ENCODE measurements at places on chromosomes 13 and 19.

DNA sequence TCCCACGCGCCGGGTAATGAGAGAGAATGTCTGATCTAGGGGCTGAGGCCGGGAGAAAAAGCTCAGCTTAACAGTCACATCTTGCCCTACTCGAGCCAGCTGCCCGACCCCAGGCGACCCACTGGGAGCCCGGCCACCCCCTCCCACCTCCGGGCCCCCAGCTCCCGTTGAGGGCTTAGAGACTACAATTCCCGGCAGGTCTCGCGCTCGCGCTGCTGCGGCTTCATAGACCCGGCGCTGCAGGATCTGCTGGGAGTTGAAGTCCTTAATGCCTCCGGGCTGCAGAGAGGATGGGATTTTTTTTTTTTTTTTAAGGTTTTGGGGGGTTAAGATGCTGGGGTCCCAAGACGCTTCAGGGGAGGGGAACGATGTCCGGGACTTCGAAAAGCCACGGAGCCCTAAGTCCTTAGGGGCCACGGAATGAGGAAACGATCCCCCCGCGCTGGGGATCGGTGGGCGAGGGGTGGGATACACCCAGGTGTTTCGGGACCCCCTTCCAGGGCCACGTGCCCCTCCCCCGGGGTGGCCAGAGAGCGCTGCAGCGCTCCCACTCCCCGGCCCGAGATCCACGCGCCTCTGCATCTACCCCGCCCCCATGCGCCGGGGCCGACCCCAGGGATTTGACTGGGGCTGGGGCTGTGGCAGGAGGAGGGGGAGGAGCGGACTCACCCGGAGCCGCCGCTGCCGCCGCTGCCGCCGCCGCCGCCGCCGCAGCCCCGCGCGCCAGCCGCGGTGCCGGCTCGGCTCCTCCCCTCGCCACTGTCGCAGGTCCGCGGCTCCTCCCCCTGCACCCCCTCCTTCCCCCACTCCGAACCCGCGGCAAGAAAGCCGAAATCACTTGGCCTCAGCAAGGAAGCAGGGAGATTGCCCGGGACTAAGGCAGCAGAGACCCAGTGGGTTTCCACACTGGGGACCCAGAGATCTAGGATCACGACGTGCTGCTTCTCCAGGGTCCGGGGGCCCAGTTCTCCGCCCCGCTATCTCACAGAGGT, at the start of gene SYT3:
SYT3 (minus strand) TSS at position 761 of the 992 bp plus-strand sequence. CDS start 2,470 bp downstream, outside the sequence.
- no peak for DNase-seq

DNA sequence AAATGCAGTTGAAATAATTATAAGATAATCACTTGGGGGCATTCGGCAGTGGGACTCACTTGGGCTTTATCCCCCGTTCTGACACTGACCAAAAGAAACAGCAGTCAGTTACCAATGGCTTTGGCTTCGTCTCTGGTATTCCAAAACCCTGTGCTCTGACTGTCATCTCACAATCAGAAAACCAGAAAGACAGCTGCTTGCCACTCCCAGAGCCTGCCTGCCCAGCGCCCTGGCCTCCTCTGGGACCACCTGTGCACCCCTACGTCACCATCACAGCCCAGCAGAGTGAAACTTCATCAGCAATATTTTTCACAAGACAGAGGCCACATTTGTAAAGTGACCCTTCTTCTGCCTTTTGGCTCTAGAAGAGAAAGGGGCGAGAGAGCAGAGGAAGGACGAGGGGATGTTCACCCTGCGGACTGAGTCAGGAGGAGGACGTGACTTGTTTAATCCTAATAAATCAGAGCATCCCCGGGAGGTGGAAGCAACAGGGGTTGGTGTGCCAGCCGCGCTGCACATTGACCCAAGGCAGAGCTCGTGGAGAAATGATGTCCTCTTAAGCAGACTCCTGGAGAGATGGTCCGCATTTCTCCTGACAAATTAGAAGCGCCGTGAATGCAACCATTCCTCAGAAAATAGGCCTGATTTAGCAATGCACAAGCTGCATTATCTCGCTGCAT, 397.8 kb upstream of the ZNF507 start:
- DNase-seq, result no peak

DNA sequence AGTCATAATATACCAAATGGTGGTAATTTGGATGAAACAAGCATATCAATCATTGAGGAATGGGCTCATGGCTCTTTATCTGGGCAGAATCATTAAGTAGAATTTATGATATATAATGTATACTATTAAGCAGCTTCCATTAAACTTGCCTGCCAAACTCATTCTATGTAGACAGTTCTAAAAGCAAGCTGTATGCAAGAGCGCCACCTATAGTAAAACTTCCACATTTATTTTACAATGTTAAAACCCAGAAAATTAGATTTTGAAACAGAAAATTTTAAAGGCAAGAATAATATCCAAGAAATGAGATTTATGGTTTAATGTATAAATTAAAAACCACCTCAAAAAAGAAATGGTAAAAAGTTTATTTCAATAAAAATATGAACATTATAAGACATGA, 161.5 kb downstream of the MZT1 start:
- no peak for DNase-seq

- DNase-seq, result no peak
Measured at GRCh38 chr13:24060993-24061392, 99.5 kb upstream of the SPATA13 start.

GRCh38 chr13:100014621-100015020, 33.0 kb downstream of the ZIC2 start:
- no peak for DNase-seq

- DNase-seq, result no peak
Measured at GRCh38 chr13:90055760-90056159, 1291.7 kb upstream of the MIR17HG start.

GRCh38 chr19:16970821-16971220, 55.8 kb downstream of the CPAMD8 start:
- DNase-seq, result peak; percentile 23

DNA sequence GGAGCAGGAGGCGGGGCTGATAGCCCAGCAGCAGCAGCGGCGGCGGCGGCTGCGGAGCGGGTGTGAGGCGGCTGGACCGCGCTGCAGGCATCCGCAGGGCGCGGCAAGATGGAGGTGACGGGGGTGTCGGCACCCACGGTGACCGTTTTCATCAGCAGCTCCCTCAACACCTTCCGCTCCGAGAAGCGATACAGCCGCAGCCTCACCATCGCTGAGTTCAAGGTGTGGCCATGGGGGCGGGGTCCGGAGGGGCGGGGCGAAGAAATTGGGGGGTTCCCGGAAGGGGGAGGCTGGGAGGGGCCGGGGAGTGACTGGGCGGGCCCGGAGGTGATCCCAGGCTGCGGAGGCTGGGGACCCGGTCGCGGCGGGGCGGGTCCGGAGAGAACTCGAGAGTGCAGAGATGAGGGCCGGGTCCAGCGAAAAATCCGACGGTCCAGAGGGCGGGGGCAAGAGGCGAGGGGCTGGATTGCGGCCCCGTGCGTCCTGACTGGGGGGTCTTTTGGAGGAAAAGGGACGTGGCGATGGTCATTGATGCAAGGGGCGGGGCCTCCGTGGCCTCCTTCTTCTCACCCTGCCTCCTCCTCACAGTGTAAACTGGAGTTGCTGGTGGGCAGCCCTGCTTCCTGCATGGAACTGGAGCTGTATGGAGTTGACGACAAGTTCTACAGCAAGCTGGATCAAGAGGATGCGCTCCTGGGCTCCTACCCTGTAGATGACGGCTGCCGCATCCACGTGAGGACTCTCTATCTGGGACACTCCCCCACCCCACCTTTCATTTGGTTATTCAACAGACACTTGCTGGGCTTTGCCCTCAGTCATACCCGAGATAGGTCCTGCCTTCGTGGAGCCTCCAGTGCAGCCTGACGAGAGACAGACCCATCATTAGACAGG, at the start of gene TBCB:
TBCB (plus strand) TSS at position 16 of the 891 bp plus-strand sequence; CDS start at position 109, 93 bp downstream.
- DNase-seq, result no peak

DNA sequence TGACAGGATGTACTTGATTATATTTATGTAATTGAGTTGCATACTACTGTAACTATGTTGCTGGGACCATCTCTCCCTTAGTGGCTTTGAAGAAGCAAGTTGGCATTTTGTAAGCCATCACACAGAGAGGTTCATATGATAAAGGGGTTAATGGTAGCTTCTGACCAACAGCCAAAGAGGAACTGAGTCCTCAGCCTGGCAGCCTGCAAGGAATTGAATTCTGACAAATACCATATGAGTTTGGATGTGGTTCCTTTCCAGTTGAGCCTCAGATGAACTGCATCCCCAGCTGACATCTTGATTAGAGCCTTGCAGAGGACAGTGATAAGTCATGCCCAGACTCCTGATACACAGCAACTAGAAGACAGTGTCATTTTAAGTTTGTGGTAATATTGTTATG, 8.6 kb upstream of the MYCBP2 start:
- no peak for DNase-seq

GRCh38 chr13:37816276-37816675, 53.3 kb downstream of the TRPC4 start:
- DNase-seq, result no peak

DNA sequence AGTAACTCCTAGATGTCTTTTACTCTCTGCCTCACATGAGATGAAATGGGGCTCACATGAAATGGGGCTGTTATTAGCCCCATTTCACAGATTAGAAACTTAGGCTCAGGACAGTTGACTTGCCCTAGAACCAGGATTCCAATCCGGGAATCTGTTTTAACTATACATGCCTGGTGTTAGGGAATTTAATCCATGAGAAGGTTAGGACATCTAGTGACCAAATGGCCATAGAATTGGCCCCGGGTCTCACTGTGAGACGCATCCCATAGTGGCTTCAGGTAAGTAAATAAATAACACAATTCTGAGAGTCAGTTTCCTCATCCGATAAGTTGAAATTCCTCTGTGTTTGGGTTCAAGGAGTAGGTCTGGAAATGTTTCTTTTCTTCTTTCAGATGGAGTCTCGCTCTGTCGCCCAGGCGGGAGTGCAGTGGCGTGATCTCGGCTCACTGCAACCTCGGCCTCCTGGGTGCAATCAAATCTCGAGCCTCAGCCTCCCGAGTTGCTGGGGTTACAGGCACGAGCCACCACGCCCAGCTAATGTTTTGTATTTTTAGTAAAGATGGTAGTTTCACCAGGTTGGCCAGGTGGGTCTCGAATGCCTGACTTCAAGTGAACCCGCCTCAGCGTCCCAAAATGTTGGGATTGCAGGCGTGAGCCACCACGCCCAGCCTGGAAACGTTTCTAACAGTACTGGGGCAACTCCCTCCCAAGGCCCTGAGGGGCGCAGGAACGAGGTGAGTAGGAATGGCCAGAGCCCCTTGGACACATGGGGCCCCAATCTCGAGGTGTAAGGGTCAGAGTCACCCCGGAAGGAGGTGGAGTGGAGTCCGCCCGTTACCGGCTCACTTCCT, 1.2 kb upstream of the ZNF574 start:
- DNase-seq, result peak; percentile 58

DNA sequence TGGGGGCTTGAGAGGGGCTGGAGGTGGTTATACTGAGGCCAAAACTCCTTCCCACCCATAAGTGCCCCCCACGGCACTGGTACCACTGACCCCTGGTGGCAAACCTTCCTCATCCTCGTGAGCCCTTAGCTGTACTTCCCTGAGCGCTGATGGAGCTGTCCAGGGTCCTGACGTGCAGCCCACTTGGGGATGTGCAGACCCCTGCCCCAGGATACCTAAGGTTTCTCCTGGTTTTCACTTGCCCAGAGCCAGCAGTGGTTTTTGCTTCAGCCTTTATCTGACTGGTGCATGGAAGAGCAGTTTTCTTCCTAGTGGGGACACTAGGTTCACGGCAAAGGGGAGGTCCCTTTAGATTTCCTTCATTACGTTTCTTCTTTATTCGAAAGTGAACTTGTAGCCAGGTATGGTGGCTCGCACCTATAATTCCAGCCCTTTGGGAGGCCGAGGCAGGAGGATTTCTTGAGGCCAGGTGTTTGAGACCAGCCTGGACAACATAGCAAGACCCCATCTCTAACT, 28.7 kb upstream of the KCTD15 start:
- DNase-seq, result no peak

DNA sequence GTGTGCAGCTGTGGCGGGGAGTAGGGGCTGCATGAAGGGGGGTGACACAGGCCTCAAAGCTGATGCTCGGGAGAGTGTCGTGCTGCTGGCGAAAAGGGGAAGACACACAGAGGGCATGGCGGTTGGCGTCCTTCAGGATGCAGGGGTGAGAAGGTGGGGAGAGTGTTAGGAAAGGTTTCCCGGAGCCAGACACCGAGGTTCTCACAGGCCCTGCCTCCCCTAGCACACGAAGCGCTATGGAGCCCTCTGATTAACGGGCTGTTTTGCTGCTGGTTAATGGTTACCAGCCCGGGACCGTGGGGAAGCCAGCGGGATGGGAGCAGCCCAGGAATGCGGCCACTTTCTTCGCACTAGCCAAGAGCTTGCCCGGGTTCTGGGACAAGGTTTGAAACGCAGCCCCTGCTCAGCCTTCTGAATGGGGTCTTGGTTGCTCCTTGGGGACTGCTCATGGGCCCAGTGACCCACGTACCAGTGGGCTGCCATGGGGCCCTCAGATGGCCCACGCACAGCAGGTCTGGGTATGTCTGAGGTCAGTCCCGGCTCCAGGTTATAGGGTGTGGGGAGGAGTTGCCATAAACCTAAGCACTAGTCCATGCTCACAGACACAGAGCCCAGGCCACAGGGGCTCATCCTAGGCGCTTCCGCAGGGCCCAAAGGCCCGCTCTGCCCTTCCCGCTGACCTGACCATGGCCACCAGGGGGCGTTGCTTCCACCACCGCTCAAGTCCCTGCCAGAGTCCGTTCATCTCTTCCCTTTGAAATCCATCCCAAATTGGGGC, 31.3 kb upstream of the ISYNA1 start:
- DNase-seq, result peak; percentile 62

GRCh38 chr19:10100163-10100785, 2.2 kb downstream of the ANGPTL6 start:
- DNase-seq, result no peak

DNA sequence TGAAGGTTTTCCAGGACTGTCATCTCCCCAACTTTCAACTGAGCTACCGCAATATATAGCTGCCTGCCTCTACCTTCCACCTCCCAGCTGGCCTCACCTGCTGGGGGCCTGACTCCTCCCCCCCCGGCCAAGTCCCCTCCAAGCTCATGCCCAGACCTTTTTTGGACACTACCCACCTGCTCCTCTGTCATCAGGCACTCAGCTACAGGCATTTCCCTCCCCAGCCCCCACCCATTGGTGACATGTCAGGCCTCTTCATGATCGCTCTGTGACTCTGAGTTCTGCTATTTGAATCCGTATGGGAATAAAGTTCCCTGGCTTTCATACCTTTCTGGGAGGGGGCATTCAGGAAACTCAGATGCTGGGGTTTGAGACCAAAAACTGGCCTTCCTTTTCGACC, 1.8 kb downstream of the PRKACA start:
- DNase-seq, result no peak
